ENCODE measurements at places on chromosomes 13 and 19.

GRCh38 chr19:47037766-47038165 lies 10.7 kb downstream of the TMEM160 start:
- DNase-seq, result no peak

- no peak for DNase-seq
Measured at GRCh38 chr19:22882797-22883196, 50.7 kb downstream of the ZNF723 start.

DNA sequence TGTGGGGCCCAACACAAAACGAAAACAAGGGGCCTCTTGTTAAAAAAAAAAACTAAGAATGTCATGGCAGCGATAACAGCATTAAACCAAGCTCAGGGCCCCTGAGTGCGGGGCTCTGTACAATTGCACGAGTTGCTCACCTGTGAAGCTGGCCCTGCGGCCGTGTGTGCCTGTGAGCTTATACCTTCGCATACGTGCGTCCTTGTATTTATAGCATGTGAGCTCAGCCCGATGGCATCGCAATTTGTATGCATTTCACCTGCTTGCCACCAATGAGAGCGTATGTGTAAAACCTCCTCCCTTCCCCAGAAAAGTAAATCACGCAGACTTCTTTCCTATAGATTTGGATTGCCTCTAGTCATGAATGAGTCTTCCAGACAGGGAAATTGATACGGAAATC lies 17.1 kb downstream of the HNRNPM start:
- DNase-seq, result no peak

DNA sequence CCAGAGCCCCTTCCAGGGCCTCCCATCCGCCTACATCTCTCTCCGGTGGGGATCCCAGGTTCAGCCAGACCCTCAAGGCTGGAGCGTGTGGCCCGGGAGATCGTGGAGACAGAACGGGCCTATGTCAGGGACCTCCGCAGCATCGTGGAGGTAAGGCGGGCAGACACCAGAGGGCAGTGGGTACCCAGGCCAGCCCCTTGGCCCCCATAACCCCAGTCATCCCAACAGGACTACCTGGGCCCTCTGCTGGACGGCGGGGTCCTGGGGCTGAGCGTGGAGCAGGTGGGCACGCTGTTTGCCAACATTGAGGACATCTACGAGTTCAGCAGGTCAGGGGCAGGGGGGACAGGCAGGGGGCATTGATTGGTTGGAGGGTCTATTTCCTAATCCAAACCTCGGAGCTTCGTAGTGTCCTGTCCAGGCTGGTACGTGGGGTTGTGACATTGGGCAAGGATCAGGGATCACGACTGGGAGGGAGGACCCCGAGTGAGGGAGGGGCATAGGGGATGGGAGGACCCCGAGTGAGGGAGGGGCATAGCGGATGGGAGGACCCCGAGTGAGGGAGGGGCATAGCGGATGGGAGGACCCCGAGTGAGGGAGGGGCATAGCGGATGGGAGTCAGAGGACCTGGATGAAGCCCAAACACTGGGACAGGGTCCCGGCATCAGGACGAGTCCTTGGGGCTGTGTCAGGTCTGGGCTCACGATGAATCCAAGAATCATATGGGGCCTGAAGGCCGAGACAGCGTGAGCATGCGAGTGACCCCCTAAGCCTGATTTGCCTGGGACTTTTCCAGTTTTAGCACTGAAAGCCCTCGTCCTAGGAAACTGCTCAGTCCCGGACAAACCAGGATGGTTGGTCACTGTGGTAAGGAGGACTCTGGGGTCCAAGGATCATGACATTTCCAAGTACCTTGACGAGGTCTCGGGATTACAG lies 2.9 kb downstream of the PLEKHG2 start:
- DNase-seq, result no peak

GRCh38 chr19:6802336-6803035 lies 30.0 kb downstream of the VAV1 start:
- peak; percentile 85 for DNase-seq

- no peak for DNase-seq
Measured at GRCh38 chr19:47497821-47498520, 14.0 kb upstream of the KPTN start.

DNA sequence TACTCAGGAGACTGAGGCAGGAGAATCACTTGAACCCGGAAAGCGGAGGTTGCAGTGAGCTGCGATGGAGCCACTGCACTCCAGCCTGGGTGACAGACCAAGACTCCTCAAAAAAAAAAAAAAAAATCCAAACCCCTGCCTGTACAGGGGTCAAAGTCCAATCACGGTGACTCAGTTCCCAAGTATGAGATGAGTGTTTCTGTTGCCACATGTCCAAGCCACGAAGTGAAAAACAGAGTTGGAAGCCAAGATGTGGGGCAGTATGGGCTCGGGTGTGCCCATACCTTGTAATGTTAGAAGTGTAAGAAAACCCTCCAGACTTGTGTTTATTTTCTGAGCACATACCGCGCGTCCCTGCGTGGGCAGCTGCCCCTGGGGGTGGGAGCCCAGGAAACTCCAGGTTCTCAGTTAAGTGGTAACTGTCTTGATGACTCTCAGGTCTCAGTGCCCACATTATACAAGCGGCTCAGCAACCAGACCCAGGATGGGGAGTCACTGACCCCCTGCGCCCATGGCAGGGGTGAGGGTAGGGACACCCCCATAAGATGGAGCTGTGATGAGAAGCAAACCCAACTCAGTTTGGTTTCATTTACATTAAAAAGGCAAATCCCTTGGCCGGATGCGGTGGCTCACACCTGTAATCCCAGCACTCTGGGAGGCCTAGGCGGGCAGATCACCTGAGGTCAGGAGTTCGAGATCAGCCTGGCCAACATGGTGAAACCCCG lies 1.2 kb upstream of the GPX4 start:
- DNase-seq, result peak; percentile 90

DNA sequence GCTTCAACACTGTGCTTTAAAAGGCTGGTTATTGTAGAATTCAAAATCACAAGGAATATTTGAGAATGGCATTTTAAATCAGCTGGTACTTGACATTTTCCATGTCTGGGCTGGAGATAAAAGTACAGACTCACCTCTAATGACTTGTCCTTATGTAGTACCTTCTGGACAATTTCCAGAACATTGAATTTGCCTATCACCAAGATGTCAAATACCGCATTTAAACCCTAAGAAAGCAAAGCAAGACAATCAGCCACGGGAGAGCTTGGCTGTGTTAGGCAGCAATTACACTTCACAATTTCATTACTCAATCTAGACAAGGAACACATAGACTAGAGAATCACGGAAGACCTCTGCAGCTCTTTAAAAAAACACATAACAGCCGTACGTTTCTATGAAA lies 36.8 kb downstream of the TMTC4 start:
- DNase-seq, result no peak

GRCh38 chr13:75279834-75280369 lies 202.1 kb downstream of the TBC1D4 start:
- no peak for DNase-seq

DNA sequence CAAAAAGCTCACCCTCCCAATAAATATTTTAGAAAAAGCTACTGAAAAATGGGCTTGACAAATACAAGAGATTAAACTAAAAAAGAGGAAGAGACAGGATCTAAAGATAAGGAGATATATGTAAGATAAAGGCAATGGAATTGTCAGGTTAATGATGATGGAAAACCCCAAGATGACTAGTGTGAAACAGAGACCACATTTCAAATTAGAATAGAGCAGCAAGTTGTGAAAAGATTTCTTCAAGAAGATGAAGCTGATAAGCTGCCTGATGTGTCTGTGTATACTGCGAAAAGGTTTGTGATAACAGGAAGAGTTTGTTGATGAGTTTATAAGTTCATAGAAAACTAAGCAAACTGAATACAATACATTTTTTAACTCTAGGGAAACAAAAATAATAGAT lies 840.1 kb upstream of the SLITRK5 start:
- DNase-seq, result no peak

DNA sequence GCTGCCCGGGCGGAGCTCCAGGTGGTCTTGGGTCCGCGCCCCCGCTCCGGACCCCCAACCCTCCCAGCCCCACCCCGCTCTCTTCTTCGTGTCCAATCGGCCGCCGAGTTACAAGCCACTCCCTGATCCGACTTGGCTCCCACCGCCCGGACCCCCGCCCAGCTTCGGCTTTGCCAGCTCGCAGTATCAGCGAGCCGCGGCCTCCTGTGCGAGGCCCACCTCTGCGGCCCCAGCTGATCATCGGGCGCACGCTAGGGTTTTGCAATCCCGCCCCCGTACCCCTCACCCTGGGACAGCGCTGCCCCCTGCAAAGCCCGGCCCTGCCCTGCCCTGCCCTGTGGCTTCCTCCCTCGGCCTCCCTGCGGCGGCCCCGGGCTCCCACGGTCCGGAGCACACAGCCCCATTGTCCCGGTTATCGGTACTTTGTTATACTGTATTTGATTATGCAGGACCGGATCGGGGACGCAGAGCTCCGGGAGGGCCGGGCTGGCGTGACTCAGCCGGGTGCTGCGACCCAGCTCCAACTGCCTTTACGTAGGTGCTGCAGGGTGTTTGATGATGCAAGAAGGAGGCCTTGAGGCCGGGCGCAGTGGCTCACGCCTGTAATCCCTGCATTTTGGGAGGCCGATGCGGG lies 598 bp upstream of the LPAR2 start:
- peak; percentile 68 for DNase-seq

- no peak for DNase-seq
Measured at GRCh38 chr19:38228005-38228377, 4.0 kb upstream of the DPF1 start.

GRCh38 chr19:34835631-34836351 lies 62.8 kb upstream of the ZNF599 start:
- no peak for DNase-seq

DNA sequence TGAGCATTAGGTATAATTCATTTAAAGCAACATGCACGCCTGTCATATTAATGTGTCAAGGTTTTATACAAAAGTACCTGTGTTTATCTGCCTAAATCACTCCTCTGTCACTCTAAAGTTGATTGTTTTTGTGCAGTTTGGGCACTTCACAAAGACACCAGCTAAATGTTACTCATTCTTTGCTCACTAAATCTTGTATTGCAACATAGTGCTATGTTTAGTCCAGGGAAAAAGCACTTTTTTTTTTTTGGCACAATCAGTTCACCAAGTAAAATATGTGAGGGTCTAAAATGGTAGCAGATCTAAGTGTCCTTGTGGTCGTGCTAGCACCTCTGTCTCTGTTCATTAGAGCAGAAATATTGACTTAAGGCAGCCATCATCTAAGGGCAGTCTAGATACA lies 2526.7 kb upstream of the PCDH20 start:
- DNase-seq, result no peak

DNA sequence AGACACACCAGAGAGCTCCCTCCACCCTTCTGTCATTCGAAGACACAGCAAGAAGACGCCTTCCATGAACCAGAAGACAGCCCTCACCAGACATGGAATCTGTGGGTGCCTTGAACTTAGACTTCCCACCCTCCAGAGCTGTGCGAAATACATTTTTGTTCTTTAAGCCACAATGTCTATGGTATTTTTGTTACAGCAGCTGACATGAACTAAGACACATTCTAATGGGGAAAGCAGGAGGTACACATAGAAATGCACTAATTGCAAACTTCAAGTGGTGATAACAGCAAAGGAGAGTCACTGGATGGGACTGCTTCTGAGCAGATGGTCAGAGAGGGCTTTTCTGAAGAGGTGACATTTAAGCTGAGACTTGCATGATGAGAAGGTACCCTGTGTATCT lies 16.2 kb downstream of the OR7C2 start:
- DNase-seq, result no peak

DNA sequence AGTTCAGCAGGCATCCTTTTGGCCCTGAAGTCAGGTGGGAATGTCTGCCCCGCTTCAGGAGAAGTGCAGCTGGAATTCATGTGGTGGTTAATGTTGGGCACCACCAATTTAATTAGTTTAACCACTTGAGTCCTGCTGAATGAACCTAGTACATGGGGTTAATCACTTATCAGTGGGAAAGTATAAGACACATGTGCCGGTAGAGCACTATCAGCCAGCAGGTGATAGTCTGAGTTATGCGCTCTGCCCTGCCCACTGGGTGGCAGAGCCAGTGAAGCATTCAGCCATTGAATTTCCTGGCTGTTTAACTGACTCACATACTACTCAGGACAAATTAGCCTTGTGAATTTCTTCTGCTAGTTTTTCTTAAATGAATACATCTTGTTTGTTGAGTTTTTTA lies 789.7 kb upstream of the PRR20A start:
- DNase-seq, result no peak

GRCh38 chr19:46885411-46885810 lies 24.6 kb downstream of the ARHGAP35 start:
- no peak for DNase-seq

GRCh38 chr19:51016798-51017683 lies 2.5 kb downstream of the KLK10 start:
- DNase-seq, result peak; percentile 40

GRCh38 chr13:74226791-74227475 lies 92.7 kb upstream of the KLF12 start:
- DNase-seq, result no peak

- DNase-seq, result peak; percentile 84
Measured at GRCh38 chr19:2475018-2475701, 767 bp upstream of the GADD45B start.

- DNase-seq, result no peak
Measured at GRCh38 chr13:106096661-106097092, 438.8 kb downstream of the EFNB2 start.

GRCh38 chr13:114078461-114079451 lies 53.7 kb downstream of the RASA3 start:
- DNase-seq, result no peak

DNA sequence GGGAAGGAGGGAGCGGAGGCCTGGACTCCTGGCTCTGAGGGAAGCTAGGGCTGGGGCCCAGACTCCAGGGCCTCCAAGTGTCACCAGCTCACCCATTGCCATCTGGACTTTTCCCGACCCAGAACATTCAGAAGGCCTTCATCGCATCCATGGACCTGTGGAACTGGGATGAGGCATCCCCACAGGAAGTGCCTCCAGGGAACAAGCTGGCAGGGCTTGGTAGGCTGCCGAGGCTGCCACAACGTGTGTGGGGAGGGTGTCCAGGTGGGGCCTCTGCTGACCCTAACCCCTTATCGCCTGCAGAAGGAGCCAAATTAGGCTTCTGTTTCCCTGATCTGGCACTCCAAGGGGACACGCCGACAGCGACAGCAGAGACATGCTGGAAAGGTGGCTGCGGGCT lies 767 bp downstream of the ETV2 start:
- DNase-seq, result no peak

- DNase-seq, result peak; percentile 8
Measured at GRCh38 chr19:16067205-16067938, 8.9 kb upstream of the TPM4 start.

DNA sequence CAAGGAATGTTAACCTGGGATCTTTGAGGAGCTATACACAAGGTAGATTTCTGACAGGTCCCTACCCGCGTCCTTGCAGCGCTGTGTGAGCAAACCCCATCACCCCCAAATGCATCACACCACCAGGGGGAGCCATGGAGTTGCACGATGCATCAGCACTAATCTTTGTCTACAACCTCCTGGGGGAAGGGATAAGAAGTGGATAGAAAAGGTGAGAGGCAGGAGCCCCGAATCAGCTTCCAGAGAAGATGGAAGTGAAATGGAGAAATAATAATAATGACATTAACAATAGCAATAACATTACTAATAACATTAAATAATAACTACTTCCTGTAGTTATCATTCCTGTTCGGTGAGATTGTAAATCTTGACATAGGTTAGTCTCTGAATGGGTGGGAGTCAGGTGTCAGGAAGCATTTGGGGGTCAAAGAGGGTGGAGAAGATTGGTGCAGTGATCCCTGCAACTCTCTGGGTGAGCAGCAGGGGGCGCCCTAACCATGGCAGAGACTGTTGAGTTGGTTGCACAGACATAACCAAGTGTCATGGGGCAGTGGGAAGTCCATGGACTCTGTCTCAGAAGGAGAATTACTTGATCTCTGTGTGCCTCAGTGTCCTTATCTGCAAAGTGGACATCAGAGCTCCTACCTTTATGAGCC lies 16.5 kb downstream of the SIGLEC7 start:
- peak; percentile 86 for DNase-seq

GRCh38 chr19:32599258-32599657 lies 18.3 kb downstream of the PDCD5 start:
- DNase-seq, result no peak
